ENCODE measurements at places on chromosomes 13 and 19.

- DNase-seq = peak; percentile 34
Observed at GRCh38 chr19:16586991-16587832, 15.0 kb upstream of the SLC35E1 start.

GRCh38 chr13:34004676-34005075, 186.7 kb downstream of the RFC3 start:
- no peak for DNase-seq

DNA sequence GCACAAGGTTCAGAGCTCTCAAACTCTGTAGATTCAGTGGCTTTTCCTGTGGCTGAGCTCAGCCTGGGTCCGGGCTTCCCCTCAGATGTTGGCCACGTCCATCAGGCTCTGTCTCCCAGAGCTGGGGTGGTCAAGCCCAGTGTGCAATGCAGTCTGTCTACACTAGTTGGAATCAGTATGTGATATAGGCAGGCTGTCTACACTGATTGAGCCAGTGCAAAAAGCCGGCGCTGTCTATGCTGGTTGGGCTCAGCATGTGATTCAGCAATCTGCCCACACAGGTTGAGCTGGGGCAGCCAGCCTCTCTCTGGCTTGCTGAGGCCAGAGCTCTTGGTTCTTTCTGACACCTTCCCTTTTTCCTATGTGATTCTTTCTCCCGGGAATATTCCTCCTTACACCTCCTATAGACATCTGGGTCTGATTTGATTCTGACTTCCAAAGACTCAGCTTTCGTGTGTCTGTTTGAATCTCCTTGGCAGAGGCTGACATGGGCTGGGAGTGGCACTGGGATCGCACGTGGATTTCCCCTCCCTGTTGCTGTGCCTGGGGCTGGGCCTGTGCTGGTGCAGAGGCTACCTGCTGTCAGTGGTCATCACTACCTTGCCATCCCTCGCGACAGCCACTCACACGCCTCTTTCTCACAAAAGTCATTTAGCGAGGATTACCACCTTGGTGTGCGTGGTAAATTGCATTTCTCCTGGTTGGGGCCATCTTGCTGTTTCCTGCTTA, 9.3 kb downstream of the CHST8 start:
- peak; percentile 38 for DNase-seq

GRCh38 chr13:51785712-51786424, 18.1 kb downstream of the DHRS12 start:
- DNase-seq = no peak

- no peak for DNase-seq
Observed at GRCh38 chr19:30668521-30669155, 296.5 kb downstream of the ZNF536 start.

- DNase-seq = peak; percentile 71
Observed at GRCh38 chr19:27794494-27795042, 1418.4 kb downstream of the UQCRFS1 start.

DNA sequence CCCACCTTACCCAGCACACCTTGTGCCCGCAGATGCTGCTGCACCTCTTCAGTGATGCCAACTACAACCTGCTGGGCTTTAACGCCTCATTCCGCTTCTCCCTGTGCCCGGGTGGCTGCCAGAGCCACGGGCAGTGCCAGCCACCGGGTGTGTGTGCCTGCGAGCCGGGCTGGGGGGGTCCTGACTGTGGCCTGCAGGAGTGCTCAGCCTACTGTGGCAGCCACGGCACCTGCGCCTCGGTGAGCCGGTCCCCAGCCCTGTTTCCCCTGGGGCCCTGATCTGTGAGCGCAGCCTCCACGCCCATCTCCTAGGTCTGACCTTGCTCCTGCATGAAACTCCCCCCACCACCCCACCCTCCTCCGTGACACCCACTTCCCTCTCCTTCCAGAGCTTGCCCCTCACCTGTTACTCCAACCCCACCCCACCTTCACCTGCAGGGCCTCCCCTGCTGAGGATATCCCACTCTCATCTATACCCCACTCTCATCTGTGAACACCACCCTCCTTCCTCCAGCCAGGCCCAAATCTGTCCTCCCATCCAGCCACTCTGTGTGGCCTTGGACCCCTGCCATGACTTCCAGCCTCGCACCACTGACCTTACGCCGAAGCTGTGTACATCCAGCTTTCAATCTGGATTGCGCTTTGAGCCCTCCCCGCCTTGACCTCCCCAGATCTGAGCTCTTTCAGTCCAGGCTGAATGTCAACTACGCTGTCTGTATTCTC, 8.7 kb downstream of the MEGF8 start:
- DNase-seq = no peak

- DNase-seq = peak; percentile 83
Observed at GRCh38 chr19:17348700-17349099, 11.3 kb downstream of the GTPBP3 start.

DNA sequence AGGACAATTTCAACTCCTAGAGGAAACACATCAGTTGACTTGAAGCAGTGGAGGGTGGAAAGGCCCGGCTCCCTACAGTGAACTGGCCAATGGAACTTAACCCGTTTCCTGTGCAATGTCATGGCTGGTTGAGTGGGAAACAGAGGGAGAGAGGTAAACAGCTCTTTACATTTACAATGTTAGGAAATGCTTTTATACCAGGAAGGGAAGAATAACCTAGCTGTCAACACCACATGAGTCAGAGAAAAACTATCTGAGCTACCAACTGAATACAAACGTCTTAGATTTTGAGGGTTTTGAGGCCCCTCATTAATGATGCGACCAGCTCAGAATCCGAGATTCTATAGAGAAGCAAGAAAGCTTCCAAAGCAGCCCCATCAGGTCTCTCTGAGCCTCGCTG, 36.7 kb downstream of the CARD8 start:
- no peak for DNase-seq

DNA sequence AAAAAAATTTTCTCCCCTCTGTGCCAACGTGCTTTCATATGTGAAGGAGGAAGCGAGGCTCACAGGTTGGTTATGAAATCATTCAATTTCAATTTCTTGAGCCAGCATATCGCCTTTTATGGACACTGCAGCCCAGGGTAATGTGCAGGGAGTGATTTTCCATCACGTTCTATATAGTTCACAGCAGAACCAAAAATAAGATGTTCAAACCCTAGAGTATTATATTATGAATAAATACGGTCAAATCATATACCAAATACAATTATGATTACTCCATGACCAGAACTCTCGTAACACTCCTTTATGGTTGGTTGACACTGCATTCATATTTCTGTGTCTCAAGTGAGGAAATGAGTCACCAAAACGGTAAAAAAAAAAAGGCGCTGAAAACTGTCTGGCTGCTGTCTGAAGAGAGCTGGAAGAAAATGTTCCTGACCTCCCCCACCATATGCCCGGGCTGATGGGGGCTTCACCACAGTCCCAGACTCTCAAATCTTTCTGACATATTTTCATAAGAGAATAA, 75.8 kb upstream of the UBAC2 start:
- no peak for DNase-seq

DNA sequence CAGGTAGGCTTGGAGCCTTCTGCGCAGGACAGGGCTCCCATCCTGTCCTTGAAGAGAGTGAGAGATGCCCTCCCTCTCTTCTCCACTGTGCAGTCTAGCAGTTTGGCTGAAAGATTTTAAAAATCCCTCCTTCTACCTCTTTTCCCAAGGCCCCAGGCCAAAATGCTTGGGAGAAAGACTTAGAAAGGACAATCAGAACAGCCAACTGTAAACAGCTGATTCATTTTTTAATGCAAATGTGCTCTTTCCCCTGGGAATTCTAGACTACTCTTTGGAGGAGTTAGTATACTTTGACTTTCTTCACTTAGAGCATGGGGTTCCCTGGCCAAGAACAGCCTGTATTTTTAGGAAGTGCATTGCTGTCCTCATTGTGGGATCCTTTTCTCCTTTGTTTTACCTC, 398.9 kb downstream of the GPC6 start:
- peak; percentile 31 for DNase-seq

DNA sequence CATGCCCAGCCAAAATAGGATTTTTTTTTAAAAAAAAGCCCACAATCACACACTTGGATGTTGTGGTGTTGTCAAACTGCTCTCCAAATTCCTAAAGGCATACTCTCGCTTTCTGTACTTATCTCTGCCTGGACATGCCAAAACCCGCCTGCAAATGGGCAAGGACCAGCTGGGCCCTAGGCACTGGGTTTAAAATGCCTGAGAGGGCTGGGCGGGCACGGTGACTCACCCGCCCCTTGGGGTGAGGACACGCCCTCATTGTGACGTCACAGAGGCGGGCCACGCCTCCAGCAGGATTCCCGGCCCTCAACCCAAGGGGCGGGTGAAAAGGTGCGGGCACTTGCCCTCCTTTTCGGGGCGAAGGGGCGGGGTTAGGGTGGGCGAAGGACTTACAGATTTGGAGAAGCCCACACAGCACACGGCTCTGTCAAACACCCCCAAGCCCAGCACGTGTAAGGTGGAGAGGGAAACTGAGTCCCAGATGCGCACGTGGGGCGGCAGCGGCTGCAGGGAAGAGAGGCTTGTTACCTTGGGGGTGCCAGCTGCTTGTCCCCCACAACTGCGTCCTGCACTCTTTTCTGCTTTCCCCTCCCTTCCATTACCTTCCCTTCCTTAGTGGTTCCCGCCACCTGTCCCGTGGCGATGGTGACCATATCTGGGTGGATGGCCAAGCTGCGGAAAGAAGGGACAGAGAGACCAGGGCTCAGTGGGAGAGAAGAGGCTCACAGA, 6.6 kb downstream of the EML2 start:
- peak; percentile 95 for DNase-seq

GRCh38 chr13:99442273-99442895, 58.9 kb upstream of the TM9SF2 start:
- DNase-seq = peak; percentile 41

DNA sequence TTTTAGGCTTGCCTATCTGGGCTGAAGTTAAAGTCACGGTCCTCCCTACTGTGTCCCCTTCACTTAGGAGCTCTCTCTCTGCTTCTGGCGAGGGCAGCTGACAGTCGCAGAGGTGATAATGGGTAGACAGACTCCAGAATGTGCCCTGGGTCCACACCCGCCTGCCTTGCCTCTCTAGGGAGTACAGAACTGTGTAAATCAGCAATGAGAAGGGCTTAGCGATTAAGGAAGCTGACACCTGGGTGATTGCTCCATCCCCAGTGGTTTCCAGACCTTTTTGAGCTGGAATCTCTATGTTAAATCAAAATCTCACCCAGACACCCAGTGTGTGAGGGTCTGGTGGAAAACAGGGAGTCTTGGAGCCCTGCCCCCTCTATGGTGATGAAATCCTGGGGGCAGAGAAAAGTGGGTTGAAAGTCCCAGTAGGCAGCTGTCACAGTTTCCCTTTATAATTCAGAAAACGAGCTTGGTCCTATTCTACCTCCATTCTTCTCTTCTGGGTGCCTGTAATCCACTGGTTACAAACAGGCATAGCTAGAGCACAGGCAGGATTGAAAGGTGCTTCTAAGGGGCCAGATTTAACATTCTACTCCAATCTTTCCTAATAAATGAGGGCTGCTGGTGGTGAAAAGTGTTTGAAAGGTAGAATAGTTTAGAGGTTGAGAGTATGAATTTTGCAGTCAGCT, 46.9 kb downstream of the OLFM4 start:
- peak; percentile 20 for DNase-seq

DNA sequence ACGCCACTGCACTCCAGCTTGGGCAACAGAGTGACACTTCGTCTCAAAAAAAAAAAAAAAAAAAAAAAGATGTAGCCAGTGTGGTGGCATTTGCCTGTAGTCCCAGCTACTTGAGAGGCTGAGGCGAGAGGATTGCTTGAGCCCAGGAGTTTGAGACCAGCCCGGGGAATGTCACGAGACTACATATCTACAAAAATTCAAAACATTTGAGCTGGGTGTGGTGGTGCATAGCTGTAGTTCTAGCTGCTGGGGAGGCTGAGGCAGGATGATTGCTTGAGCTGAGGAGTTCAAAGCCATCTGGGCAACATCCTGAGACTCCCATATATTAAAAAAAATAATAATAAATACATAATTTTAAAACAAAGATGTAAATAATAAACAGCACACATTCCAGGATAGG, 46.6 kb downstream of the SMARCA4 start:
- no peak for DNase-seq

DNA sequence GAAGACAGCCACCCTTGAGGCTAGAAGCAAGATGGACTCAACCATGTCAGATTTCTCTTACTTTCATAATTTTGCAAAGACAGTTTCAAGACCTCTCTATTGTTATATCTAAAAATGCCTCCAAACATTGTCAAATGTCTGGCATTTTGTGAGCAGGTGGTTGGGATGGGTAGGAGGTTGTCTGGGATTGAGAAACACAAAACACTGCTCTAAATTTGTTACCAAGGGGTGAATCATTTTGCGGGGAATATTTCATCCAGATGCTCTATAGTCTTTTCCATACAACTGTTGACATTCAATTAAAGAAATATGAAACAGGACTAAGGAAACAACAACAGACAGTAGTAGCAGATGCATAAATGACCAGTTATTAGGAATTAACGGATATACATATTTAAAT, 208.2 kb downstream of the ITGBL1 start:
- no peak for DNase-seq

DNA sequence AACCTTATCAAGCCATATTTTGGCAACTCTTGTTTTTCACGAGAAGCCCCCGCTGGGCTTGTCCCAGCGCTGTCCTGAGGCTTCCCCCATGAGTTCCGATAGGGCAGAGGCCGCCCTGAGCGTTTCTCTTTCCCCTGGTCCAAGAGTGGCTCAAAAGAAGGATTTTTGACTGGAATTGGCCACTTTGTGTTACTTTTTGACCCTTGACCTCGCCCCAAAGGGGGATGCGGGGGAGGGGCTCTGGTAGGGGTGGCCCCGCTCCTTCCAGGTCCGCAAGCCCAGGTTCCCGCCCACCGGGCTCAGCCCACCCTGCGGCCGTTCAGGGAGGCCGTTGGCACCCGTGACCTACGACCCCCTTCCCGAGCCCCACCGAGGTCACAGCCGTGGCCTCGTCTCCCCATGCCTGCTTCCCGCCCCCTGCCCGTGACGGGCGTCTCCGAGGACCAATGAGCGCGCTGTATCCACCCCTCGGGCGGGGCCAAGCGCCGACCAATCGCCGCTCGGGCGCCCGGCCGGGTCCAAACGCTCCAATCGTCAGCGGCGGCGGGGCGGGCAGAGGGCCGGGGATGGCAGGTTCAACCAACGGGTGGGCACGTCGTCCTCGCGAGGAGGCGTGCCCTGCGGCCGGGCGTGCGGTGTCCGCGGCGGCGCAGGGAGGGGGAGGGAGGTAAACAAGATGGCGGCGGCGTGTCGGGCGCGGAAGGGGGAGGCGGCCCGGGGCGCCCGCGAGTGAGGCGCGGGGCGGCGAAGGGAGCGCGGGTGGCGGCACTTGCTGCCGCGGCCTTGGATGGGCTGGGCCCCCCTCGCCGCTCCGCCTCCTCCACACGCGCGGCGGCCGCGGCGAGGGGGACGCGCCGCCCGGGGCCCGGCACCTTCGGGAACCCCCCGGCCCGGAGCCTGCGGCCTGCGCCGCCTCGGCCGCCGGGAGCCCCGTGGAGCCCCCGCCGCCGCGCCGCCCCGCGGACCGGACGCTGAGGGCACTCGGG, at the start of gene STK11:
Gene STK11, plus strand, starts transcription at position 665 of the 986 bp plus-strand sequence. CDS start 1,136 bp downstream, outside the sequence.
- DNase-seq = peak; percentile 98

GRCh38 chr13:39095500-39095899, 57.2 kb downstream of the NHLRC3 start:
- no peak for DNase-seq
